Stimulated activated effector memory CD8-positive, alpha-beta T cell treated with anti-CD3 and anti-CD28 coated beads, Interleukin-12 subunit alpha, Interleukin-12 subunit beta, amount 100 ng/mL, for 72 hours (primary cell): ENCODE measurements at places on chromosomes 7 and 10.

- no peak for DNase-seq
These were observed 10.6 kb downstream of the CCSER2 start for GRCh38 chr10:84339025-84339424.

DNA sequence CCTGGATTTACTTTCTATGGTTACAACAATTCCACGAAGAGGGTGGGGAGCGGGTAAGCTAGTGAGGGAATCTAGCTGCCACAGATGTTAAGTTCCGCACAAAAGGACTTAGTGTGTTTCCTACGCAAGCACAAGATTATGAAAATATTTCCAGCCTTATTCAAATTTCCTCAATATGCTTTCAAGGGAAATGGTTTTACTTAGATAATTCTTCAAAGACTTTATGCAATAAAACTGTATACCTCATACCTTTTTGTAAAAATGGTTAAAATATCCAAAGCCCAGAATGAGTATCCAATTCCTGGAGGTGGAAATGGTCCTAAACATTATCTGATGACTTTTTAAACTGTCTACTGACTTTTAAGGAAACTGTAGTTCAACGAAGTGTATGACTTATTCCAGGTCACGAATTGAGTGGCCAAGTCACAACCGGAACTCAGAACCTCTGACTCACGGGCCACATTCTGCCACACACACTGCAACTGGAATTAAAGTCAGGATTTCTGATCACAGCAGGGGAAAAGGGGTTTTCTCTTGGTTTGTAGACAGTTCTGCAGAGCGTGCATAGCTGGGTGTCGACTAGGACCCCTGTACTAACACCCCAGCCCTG lies 20.2 kb upstream of the INSIG1 start:
- DNase-seq: peak; percentile 73

GRCh38 chr7:2633538-2634266 lies 1.9 kb downstream of the TTYH3 start:
- peak; percentile 24 for DNase-seq

GRCh38 chr7:85641331-85641730 lies 454.5 kb upstream of the SEMA3D start:
- no peak for DNase-seq

GRCh38 chr7:98970016-98970615 lies 91.8 kb downstream of the TRRAP start:
- no peak for DNase-seq

GRCh38 chr7:18430810-18431209 lies 64.7 kb upstream of the HDAC9 start:
- no peak for DNase-seq

DNA sequence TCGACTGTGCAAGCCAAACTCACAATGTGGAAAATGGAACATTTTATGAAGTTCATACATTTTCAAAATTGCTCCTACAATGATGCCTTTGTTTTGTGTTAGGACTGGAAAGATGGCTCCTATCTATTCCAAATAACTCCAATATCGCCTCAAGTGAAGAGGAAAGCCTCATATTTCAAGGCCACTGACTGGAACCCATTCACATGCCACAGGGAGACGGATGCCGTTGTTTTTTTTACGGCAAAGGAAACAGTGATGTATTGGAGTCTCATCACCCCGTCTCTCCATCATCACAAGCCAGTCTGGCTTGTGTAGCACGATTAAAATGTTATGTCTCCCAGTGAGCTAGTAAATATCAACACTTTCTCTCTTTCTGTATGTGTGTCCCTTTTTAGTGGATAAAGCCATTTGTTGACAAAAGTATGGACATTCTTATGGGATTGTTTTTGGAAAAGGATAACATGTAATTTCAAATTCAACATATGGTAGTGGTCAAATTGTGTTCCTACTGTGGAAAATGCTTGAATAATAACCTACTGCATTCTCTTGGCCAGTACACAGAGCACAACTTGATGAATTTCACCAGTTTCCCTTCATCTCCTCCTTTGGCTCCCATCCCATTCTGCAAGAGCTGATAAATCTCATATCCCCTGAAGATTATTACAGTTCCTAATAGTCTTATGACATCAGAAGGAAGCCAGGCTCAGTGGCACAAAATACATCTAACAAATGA lies 109.5 kb upstream of the PITRM1 start:
- no peak for DNase-seq

DNA sequence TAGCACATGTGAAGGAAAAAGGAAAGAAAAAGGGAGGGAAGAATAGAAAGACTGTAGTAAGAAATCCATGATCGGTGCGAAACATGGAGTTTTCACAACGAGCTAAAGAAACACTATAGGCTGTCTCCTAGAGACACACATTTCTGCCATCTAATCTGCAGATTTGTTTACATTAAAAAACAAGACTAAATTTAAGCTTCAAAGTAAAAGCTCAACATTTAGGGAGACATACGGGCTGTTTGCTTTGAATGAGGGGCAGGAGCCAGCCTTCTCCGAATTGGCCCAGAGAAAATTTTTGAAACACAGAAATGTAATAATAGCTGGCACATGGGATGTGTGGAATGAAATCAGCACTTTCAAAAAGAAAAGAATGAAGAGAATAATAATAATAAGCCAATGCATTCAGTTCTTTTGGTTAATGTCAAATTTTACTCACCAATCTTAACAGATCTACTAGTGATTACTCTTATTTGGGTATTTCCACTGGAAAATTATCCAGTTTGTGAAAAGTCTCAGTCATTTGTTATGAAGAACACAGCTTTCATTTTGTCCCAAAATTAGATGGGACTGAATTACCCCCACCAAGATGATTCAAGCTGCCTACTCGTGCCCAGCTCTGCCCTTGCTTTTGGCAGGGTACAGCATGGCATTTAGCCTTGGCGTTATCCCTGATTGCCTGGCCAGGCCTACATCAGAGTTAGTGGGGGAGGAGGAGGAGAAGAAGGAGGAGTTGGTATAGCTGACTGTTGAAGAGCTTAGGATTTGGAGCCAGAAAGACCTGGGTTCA lies 47.1 kb downstream of the MTURN start:
- no peak for DNase-seq

- no peak for DNase-seq
These were observed 257.6 kb downstream of the EXOC4 start for GRCh38 chr7:133510326-133511055.

DNA sequence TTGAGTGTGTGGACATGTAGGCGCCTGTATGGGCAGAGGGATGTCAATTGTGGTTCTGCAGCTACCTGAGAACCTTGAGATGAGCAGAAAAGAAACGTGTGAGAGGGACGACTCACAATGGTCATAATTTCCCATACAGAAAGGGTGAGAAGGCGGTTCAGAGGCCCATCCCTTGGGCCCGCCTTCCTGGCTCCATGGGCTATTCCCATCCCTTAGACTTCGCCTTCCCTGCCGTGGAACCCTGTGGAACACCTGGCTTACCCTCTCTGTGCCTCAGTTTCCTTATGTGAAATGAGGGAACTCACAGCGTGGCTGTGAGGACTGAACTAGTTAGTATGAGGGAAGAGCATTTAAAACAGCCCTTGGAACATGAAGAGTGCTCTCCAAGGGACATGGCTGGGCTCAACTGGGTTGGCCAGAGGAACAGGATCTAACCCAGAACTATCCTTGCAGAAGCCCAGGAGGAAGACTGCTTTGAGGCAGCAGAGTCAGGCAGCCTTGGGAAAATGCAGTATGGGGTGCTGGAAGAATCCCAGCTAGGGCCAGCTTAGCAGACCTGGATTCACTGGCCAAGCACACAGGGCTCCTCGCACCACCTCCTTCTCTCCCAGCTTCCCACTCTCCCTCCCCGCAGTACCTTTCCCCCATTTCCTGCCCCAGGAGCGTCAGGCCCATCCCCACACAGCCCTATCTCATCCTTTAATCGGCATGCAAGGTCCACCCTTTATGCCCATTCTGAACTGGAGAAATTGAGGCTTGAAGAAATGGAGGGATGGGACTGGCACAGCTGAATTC lies 11.1 kb upstream of the ZMIZ1 start:
- no peak for DNase-seq

- DNase-seq: peak; percentile 50
These were observed 228.2 kb downstream of the PTEN start for GRCh38 chr10:88091490-88092061.

DNA sequence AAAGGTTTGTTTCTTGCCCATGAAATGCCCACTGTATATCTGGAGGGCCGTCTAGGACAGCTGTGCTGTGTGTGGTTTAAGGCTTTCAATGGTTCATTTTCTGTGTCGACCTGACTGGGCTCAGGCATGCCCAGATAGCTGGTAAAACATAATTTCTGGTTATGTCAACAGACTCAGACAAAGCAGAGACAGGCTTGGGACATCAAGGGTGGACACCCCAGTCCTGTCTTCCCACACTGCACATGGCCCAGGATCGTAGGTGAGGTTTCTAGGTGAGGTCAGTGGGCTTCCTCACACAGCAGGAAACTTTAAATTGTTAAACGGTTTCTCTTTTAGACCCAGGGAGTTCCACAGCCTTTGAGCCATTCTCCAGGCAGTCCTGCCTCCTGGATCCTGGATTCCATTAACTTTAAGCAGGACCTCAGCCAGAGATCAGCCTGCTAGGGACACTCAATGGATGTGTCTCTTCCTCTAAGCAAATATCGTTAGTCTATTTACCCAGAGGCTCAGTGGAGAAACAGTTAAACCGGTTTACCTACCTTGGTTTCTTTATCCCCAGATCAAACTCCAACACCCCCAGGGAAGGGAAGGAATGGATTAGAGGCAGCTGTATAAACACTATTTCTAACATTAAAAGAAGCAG lies 66.4 kb downstream of the ST8SIA6 start:
- DNase-seq: no peak

GRCh38 chr7:151400626-151401315 lies 9.1 kb downstream of the WDR86 start:
- DNase-seq: no peak

DNA sequence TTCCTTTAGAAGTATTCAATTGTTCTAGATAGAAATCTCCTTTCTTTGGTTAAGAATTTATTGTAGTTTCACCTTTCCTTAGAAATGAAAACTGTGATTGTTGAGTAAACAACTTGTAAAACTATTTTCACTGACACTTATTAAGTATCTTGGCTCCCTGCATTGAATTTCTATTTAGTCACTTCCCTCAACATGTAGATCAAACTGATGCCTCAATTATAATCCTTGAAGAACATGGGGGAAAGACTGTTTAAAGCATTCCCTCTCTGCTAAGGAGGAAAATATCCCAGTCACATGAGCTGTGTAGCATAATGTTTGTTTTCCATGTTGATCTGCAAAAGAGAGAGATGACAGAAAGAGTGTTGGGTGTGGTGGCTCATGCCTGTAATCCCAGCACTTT lies 99.7 kb downstream of the PDE1C start:
- DNase-seq: no peak

- no peak for DNase-seq
These were observed 131.2 kb downstream of the MPP7 start for GRCh38 chr10:28171468-28172222.

DNA sequence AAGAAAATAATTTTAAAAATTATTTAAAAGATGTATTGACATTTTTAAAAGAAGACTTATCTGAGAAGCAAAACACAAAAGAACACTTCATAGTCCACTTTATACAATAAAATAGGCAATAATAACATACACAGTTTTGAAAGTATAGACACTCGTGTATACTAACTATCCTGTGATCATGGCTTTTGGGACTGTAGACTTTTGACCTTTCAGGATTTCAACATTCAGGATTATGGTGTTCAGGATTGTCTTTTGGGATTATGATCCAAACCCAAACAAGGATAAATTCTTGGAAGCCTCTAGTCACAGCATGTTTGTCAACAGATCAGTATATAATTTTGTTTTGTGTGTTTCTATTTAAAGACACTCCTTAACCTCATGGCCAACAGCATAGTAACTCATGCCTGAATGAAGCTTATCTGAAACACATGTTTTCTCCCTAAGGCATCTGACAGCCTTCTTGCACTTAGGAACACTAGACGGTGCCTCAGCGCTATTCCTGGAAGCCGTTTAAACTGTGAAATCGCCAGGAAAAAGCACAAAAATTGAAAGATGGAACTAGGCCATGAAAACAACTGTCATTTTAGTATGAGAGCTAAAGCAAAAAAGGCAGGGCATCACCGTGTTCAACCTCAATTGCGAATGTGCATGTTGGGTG lies 29.9 kb downstream of the GSAP start:
- DNase-seq: no peak

DNA sequence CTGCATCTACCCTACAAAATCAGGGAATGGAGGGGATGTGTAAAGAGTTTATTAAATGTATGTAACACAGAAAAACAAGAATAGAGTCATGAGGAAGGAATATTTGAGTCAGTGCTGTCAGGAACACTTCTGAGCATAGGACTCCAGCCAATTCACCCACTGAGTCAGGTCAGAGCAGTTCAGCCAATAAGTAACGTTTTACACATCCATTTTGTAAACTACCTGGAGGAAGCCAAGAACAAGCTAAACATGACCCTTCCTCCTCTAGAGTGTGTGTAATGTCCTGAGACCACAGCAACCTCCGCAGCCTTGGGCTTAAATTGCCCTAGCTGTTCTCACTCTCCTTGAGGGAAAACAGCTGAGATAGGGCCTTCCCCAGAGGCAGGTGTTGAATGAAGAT lies 691.5 kb upstream of the LRRN3 start:
- no peak for DNase-seq

DNA sequence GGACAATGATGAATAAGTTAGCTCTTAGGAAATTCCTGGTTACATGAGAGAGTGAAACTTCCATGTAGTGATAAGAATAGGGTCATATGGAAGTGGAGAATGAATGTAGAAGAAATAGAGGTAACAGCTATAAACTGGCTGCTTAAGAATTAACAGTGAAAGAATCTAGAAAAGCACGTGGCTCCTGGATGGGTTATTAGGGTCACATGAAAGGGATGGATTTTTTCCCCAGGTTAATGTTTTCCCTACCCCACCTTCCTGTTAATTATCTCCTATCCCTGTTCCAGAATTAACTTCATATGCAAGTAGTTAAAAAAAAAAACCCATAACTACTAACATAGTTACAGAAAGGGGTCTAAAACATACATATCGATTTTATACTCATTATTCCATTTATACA lies 58.0 kb downstream of the ANKIB1 start:
- no peak for DNase-seq

GRCh38 chr7:142784716-142785115 lies 13.9 kb downstream of the PRSS2 start:
- no peak for DNase-seq

DNA sequence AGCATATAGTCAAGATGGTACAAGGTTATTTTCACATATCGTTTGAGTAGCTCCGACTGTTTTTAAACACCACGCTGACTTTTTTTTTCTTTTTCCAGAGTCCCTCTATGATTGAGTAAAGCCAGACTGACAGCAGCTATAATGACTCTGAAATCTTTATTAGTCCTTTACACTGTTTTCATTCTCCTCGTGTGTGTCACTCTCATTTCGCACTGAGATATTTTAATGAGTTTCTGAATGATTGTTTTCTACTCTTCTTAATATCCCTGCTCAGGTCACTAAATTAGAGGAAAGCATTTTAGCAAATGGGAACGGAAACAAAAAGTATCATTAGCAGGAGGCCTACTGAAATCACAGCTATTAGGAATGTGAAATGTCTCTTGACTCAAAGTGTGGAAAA lies 162.3 kb upstream of the MTPN start:
- DNase-seq: no peak

DNA sequence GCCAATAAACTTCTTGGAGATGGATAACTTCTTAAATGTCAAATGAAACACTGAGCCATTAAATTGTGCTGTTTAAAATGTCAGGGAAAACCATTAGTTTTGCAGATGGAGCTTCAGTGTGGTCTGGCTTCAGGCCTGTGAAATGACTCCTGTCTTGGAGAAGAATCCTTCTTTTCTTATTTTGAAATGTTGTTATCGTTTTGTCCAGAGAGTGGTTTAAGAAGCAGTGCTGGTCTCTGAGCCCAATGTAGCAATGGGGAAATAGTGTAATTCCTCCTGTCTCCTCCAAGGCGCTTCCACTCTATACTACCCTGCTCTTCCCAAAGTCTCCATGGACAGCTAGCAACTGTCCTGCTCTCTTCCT lies 177.6 kb downstream of the REEP3 start:
- DNase-seq: no peak
